ENCODE measurements at places on chromosomes 7 and 10. TPM values are rescaled to one million over a fixed set of nuclear protein-coding genes. Genes with fewer than 3 reads are reported as not detected.

Gene LEP
- total RNA-seq, result not detected

- H3K4me1 ChIP-seq, result no peaks in the 10 kb centered on the region
- no peaks in the 10 kb centered on the region for H3K27me3 ChIP-seq
- DNase-seq, result peak; percentile 50
- H3K36me3 ChIP-seq, result peaks cover 37% of the 10 kb centered on the region
These were observed 43.4 kb downstream of the GLRX3 start for GRCh38 chr10:130179640-130180039.

DNA sequence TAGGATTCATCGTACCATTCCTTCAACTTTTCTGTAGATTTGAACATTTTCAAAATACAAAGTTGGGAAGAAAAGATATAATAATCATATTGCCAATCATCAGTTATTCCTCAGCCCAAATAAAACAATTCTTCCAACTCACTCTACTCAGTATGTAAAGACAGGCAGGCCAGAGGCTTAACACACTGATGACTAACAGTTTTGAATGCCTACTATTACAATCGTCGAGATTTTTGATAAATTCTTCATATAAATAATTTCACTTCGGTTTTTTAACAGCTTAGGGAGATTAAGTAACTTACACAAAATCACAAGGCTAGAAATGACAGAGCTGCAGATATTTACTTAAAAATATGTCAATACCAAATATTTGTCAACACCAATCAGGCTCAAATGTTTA is 17.6 kb downstream of the CYTH3 start:
- H3K4me1 ChIP-seq, result peaks cover 33% of the 10 kb centered on the region
- H3K36me3 ChIP-seq, result no peaks in the 10 kb centered on the region
- H3K27me3 ChIP-seq, result no peaks in the 10 kb centered on the region
- no peak overlapping the region for H3K27ac ChIP-seq
- no peak for DNase-seq
- H3K4me3 ChIP-seq, result no peak overlapping the region

DNA sequence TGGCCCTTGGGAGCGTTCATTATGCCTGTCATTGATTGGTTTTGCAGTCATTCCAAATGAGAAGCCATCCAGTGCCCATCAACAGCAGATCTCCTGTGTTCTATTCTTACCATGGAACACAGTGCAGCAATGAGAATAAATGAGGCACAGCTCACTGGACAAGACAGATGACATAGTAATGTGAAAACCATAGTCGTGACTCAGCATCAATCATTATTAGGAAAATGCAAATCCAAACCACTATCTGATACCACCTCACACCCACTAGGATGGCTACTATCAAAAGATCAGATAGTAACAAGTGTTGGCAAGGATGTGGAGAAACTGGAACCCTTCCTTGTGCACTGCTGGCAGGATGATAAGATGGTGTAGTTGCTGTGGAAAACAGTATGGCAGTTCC is 144.7 kb downstream of the ARHGAP22 start:
- H3K36me3 ChIP-seq, result no peaks in the 10 kb centered on the region
- DNase-seq, result no peak
- no peak overlapping the region for H3K4me3 ChIP-seq
- H3K27me3 ChIP-seq, result no peaks in the 10 kb centered on the region
- no peaks in the 10 kb centered on the region for H3K4me1 ChIP-seq
